LHCN-M2 (cell line): ENCODE measurements at places on chromosomes 11 and 22.

DNA sequence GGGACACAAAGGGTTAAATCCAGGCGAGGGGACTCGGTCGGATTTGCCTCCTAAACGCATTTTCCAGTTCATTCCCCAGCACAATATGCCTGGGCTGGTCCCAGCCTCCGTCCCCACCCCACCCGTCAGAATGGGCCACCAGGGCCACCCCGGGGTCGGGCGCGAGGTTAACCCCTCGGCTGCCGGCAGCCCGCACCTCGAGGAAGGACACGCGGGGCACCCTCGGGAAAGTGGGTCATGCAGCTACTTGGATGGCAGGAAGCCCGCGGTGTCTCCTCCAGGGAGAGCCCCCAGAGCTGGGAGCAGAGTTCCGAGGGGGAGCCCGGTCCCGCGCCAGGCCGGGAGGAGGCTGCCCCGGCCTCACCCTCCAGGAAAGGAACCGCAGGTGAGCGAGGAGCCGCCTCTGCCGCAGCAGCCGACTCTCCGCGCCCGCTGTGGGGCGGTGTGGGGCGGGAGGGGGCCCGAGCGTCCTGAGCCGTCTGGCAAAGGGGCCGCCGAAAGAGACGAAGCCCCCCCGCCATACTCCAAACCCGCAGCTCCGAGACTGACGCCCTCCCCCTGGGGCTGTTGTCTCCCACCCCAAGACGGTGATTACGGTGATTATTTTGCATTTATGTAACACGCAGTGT lies 1.4 kb downstream of the NECTIN1 start:
- DNase-seq, result no peak

DNA sequence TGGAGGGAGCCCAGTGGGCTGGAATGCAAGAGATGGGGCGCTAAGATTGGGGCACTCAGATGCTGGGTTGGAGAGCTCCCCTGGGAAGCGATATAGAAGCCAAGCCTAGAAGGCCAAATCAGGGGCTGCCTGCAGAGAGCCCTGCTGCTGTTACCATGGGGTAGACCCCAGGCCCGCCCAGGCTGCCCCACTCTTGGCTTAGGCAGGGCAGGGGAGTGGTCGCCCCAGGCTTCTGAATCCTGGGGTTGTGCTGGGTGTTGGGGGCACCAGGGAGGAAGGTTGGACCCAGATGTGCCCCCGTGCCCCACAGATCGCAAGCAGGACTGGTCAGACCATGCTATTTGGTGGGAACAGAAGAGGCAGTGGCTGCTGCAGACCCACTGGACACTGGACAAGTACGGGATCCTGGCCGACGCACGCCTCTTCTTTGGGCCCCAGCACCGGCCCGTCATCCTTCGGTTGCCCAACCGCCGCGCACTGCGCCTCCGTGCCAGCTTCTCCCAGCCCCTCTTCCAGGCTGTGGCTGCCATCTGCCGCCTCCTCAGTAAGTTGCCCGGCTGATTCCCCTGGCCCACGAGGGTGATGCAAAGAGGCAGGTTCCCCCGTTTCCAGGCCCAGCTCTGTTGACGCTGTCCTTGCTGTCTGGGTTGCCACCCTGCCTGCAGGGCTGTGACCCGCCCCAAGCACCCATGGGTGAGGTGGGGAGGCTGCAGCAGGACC lies 3.9 kb downstream of the FERMT3 start:
- DNase-seq, result no peak

GRCh38 chr11:113265362-113265761 lies 49.0 kb upstream of the TTC12 start:
- DNase-seq, result no peak

- peak; percentile 88 for DNase-seq
Measured at GRCh38 chr11:113881856-113882255, 6.5 kb upstream of the USP28 start.

GRCh38 chr11:33162831-33163230 lies 1.6 kb upstream of the CSTF3 start:
- no peak for DNase-seq

DNA sequence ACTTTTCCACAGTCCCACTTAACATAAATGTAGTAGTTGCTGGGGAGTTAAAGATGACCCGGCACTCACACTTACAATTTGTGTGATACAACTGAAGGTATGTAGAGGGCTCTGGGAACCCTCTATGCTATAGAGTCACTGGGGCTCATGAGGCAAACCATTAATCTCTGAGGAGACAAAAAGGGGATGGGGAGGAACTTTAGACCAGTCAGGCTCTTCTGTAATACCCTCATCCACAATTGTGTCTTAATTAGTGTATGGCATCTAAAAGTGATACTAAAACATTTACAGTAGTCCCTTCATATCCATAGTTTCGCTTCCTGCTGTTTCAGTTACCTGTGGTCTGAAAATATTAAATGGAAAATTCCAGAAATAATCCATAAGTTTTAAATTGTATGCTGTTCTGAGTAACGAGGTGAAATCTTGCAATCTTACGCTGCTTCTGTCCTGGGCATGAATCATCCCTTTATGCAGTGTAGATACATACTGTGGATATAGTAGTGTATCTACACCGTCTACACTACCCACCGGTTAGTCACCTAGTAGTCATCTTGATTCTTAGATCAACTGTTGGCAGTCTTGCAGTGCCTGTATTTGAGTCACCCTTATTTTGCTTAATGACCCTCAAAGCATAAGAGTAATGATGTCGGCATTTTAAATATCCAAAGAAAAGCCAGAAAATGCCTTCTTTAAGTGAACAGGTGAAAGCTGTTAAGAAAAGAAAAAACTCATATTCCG lies 12.2 kb downstream of the CBL start:
- peak; percentile 97 for DNase-seq

GRCh38 chr22:29310863-29311339 lies 4.5 kb downstream of the GAS2L1 start:
- peak; percentile 94 for DNase-seq
